ENCODE measurements at places on chromosomes 3 and 15.

DNA sequence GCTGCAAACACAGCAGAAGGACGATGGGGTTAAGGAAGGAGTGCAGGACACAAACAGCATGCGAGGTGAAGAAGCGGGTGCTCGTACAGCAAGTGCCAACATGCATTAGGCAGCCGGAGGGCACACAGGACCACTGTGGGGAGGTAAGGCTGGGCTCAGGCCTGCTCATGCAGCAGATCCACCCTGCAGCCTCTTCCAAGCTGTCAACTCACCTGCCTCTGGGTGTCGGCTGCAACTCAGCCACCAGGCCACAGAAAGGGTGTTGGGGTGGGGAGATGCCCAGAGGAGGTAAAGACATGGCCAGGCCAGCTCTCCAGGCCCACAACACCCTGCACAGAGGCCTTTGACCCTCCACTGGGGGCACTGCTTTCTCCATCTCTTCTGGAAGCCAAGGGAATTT, 44.2 kb downstream of the TGM4 start:
- DNase-seq: no peak

DNA sequence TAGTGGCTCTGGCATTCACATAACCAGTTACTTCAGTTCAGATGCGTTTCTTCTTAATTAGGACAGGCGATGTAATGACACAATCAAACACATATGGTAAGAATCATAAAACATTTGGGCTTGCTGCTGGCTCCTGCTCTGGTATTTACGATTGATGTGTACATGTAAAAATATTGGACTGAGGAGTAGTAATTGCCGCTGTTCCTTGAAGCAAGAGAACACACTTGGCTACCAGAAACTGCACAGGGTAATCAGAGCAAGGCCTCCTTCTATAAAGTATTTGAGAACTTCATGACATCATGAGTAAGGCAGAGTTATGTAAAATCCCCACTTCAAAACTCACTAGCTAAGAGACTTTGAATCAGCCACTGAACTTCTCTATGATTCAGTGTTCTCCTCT, 158.1 kb downstream of the SSR3 start:
- DNase-seq: no peak

- no peak for DNase-seq
These were observed 69.8 kb upstream of the BOC start for GRCh38 chr3:113141543-113141942.

DNA sequence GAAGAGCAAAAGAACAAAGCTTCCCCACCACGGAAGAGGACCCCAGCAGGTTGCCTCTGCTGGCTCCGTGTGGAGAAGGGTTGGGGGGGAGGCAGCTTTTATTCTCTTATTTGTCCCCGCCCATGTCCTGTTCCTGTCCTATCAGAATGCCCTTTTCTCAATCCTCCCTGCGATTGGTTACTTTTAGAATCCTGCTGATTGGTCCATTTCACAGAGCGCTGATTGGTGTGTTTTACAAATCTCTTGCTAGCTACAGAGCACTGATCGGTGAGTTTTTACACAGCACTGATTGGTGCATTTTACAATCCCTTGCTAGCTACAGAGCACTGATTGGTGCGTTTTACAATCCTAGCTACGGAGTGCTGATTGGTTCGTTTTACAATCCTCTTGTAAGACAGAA, 100.6 kb upstream of the KLF13 start:
- DNase-seq: no peak

DNA sequence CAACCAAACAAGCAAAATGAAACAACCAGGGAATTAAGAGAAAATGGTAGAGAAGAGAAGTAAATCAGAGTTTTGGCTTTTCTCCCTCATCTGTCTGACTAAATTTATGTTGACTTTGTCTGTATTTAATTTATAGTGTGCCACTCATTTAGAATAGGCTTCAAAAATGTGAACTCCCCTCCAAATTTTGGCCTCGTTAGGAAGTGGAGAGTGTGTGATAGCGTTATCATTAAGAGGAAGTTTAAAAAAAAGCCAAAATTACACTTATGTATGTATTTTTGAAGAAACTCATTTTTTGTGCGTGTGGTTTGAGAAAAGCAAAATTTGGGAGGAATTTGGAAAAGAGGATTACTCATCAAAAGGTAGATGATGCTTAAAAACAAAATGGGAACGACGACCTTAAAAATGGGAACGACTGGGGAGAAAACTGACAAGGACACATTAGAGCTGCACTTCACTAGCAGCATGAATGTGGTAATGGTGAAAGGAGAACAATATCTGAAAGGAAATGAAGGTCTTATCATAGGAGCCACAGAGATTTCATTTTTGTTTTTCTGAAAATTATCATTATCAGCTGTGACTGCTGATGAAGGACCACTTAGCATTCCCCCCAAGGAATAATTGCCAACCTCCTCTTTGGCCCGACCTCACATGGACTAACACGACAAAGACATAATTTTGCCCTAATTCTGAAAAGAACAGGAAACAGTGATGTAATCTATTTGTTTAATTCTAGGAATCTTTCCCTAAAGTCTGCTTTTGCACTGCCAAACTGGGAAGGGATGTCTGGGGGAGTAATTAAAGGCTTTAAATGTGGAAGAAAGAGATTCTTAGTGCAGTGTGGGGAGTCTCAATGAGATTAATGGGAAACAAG, 163.2 kb upstream of the P2RY1 start:
- DNase-seq: no peak

- DNase-seq: no peak
These were observed 1.6 kb downstream of the BBX start for GRCh38 chr3:107524326-107524840.

All from NCI-H510A treated with DMSO at 0.1 percent for 48 hours (cell line).